ENCODE measurements at places on chromosomes 3 and 15.

- no peak for DNase-seq
These were observed 73.9 kb upstream of the MYO5C start for GRCh38 chr15:52369455-52369854.

GRCh38 chr3:153621953-153622352, 459.9 kb downstream of the RAP2B start:
- DNase-seq: no peak

DNA sequence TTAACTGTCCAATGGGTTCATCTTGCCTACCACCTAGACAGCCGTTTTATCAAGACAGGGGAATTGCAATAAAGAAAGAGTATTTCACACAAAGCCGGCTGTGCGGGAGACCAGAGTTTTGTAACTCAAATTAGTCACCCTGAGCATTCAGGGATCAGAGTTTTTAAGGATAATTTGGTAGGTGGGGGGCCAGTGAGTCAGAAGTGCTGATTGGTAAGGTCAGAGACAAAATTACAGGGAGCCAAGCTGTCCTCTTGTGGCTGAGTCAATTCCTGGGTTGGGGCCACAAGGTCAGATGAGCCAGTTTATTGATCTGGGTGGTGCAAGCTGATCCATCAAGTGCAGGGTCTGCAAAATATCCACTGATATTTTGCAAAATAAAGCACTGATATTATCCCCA, 29.9 kb upstream of the GPD1L start:
- no peak for DNase-seq

DNA sequence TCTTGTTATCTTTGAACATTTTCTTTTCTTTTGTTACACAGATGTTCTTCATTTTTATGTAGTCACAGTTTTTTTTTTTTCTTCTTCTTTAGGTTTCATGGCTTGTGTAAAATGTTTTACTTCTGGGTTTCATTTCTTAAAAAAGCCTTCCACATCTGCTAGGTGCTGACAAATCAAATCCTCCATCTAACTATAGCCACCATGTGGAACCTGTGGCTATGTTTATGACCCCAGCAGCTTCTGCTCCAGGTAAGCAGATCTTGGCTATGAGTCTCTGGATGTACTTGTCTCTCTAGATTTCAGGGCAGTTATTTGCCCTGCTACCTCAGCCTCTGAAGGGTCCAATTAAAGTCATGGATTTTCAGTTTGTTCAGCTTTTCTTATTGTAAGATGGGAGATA, 44.5 kb downstream of the OXSM start:
- no peak for DNase-seq

DNA sequence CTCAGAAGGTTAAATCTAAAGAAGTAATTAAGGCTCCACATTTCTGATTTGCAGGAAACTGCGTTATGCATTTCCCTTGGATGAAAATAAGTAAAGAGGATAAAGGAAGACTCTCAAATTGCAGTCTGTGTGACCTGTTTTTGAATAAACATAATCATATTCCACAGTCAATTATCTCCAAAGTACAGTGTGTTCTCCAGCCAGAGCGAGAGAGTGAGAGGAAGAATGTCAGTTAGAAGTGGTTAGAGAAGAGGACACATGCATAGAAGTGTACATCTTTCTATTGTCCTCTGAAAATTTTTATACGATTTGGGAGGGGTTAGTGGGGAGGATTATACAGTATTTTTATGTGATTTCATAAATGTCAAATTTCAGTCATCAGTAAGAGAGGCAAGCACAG, 487.1 kb downstream of the LPP start:
- no peak for DNase-seq

GRCh38 chr3:58260261-58260731, 22.7 kb downstream of the ABHD6 start:
- DNase-seq: no peak

- DNase-seq: no peak
These were observed 22.4 kb downstream of the MCTP2 start for GRCh38 chr15:94253742-94254141.

DNA sequence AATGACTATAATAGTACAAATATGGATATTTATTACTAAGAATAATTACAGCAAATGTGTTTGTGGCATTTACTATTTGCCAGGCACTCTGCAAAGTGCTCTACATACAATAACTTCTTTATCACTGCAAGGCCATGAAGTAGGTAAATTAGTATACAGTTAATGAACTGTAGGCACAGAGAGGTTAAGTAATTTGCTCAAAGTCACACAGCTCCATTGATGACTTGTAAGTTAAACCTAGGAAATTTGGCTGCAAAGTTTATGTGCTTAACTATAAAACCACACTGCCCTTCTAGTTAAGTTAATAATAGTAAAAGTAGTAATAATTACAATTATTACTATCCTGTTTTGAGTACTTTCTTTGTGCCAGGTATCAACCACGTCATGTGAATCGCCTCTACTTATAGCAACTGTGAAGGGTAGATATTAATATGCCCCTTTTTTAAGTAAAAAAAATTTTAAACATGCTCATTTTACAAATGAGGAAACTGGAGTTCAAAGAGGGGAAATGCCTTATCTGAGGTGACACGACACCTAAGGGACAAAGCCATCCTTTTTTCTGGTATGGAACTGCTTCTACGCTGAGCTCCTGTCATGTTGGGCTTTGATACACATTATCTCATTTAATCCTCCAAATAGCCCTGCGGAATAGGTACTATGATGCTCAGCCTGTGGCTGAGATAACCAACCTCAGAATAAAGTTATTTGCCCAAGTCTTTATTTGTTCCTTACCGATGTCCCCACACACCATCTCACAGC, 8.5 kb downstream of the BHLHE40 start:
- DNase-seq: no peak

DNA sequence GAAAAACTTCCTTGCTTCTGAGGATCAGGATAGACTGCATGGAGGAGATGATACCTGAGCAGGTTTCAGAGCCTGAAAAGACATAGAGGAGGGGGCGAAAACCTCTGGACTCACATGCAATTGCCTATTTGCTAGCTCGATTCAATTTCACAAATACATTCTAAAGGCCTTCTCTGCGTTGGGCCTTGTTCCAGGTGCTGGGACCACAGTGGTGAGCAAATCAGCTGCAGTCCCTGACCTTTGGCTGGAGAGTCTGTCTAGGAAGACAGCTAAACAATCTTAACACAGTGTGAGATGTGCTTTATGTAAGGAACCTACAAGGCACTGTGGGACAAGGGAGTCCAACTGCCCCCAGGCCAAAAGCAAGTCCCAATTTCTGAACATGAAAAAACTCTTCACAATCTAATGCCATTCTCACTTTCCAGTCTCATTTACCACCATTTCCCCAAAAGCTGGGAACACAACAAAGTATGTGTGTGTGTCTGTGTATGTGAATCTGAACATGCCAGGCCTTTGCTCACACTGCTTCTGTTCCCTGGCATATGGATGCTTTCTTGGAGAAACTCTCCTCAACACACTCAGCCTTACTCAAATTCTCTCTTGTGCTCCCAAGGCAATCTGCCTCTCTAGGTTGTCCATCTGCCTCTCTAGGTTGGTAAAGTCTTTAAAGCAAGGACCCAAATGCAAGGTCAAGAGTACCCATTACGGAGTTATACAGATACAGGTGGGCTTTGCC, 2.1 kb upstream of the PCCB start:
- DNase-seq: no peak

DNA sequence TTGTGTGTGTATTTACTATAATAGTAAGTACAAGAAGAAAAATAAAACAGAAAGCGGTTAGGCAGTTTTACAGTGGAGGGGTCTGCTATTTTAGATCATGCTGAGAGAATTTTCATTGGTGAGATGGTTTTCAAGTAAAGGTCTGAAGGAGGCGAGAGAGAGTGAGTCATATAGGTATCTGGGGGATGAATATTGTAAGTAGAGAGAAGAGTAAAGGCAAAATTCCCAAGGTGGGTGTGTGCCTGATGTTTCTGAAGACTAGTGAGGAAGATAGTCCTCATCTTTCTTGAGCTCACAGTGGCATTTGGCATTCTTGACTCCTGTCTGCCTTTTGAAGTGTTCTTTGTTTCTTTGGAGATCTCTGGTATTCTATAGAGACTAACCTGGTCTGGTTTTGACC, 38.6 kb downstream of the CRYBG3 start:
- no peak for DNase-seq

GRCh38 chr3:121661376-121661775, 673 bp upstream of the HCLS1 start:
- no peak for DNase-seq

GRCh38 chr3:88291486-88291885, 141.7 kb downstream of the C3orf38 start:
- DNase-seq: no peak

- DNase-seq: no peak
These were observed 45.3 kb downstream of the TSC22D2 start for GRCh38 chr3:150453353-150453752.

DNA sequence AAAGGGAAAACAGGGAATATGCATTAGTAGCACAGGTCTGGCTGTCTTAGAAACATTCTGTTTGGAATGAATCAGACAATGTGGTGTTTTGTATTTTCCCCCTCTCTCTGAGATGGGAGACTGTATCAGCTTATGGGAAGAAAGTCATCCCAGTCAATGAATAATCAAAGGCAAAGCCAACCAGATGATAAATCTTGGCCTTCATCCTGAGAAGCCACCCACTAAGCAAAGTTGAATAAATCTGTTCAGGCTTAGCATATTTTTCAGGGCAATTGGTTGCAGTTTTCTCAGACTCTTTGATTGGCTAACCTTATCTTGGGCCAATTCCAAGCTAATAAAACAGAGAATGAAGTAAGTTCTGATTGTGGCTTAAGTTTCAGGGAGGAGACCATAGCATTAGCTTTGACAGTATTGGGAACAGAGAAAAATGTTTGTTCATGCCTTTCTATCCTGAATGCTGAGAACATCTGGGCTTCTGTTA, 63.6 kb upstream of the ARL8B start:
- no peak for DNase-seq

DNA sequence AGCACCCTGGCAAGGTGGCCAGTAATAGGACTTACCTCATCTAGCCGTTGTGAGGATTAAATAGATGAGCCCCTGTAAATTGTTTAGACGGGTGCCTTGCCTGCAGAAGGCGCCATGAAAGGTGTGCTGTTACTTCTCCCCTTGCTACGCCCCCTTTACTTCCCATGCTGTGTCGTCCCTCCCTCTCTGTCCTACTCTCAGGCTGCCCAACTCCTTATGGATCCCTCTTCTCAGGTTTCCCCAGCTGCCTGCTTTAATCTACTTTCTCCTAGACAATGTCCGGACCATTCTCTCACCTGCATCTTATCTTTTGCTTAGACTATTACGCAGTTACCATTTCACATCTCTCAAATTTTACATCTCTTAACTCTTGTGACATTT, 1.7 kb upstream of the FBXW12 start:
- DNase-seq: no peak

GRCh38 chr15:41115652-41116115, 396 bp downstream of the INO80 start:
- DNase-seq: peak; percentile 3

- DNase-seq: no peak
These were observed 213.0 kb upstream of the TBC1D5 start for GRCh38 chr3:17955411-17955810.

DNA sequence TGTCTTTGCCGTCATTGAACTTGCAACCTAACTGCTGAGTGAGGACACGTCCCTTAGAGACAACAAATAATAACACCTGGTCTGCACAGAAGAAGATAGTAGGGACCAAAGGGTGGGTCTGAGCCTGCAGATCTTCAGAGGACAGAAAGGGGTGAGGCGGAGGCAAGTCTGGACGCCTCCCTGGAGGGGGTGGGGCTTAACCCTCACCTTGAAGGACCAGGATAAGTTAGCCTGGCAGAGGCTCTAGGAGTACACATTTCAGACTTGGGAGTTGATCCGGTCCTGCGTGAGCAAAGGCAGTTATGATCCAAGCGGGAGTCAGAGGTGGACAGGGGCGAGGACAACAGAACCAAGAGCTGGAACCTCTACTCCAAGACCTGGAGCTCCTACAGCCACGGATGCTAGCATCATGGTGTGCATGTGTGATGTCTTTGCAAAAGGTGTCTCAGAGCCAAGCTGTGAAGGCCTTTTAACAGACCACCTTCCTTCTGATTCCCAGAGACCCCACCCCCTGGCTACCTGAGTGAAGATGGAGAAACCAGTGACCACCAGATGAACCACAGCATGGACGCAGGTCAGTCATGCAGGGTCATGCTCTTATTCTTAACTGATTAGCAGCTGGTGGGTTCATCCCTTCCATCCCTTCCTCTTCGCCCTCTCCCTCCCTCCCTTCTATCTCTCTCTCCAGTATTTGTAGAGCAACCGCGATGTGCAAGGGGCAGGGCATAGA, 88.0 kb downstream of the AAGAB start:
- DNase-seq: no peak

- no peak for DNase-seq
These were observed 4.8 kb downstream of the VIPR1 start for GRCh38 chr3:42507252-42507651.

GRCh38 chr3:97991293-97991682, 19.1 kb upstream of the RIOX2 start:
- no peak for DNase-seq

GRCh38 chr3:58874248-58874741, 175.5 kb downstream of the CFAP20DC start:
- DNase-seq: peak; percentile 55

DNA sequence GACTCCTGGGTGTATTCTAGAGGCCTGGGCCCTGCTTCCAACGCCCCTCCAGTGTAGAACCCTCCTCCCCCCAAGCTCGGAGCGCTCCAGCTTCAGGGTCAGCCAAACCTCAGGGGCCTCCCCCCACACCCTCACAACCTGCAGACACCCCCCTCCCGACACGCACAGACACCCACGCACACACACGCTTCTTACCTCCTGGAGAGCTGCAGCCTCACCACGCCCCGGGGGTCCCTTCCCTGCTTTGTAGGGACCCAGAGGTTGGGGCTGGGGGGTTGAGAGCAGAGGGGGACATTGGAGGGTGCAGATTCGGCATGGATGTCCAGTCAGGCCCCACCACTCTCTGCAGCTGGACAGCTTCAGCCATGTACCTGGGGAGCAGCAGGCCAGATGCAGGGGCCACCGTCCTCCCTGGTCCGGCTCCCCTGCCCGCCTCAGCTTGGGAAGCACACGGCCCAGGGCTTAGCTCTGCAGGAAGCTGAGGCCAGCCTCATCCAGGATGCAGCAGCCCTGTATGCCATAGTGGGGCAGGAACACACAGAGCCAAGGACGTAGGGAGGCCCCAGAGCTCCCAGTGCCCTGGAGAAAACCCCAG, 13.0 kb downstream of the ZDHHC19 start:
- no peak for DNase-seq

- DNase-seq: no peak
These were observed 36.3 kb downstream of the ALG1L2 start for GRCh38 chr3:130117933-130118332.

DNA sequence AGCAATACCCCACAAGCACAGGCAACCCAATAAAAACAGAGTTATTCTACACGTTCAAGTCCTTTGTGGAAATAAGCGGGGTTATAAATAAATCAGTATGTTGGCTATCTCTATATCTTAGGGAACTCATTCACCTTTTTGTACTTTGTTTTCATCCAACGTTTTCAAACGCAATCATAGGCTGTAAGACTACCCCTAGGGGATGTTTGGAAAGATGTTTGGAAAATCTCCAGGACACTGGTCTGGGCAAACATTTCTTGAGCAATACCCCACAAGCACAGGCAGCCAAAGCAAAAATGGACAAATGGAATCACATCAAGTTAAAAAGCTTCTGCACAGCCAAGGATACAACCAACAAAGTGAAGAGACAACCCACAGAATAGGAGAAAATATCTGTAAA, 70.1 kb downstream of the CLDN11 start:
- DNase-seq: no peak

GRCh38 chr3:53604232-53604631, 109.8 kb downstream of the CACNA1D start:
- no peak for DNase-seq

Measured in NCI-H187 (cell line).